ENCODE measurements at places on chromosomes 1 and 21.

- no peaks in the 10 kb centered on the region for H3K27me3 ChIP-seq
- no peak overlapping the region for H3K4me3 ChIP-seq
- H3K27ac ChIP-seq = no peak overlapping the region
- H3K36me3 ChIP-seq = no peaks in the 10 kb centered on the region
Observed at GRCh38 chr1:176903474-176903873, 261.0 kb downstream of the ASTN1 start.

DNA sequence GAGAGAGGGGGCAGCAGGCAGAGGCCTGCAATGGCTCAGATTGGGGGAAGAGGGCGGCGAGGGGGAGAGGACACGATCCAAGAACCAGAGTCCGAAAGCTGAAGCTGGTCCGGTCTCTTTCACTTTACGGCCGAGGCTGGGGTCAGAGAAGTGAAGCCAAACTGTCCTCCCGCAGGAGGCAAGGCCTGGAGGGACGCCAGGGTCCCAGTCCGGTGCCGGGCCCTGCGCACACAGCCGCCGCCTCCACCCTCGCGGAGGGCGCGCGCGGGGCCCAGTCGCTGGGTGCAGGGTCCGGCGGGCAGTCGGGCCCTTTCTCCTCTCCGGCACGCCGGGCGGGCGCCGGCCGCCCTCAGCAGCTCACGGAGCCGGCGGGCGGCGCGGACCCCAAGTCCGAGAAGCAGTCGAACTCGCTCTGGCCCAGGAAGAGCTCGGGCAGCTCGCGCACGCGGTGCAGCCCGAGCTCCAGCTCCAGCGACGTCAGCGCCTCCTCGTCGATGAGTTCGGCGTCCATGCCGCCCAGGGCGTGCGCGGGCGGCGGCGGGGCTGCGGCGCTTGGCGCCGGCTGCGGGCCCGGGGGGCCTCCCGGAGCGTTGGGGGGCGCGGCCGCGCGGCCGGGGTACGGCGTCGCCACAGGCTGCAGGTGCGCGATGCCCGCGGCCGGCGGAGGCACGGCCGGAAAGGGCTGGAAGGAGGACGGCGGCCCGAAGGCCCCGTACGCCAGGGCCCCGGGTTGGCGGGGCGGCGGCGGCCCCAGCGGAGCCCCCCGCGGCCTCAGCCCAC is 749 bp downstream of the CITED4 start:
- H3K4me1 ChIP-seq = peaks cover 30% of the 10 kb centered on the region
- peaks cover 3% of the 10 kb centered on the region for H3K36me3 ChIP-seq
- peak; percentile 51 for DNase-seq
- peak overlapping the region; percentile 88 for H3K27ac ChIP-seq

GRCh38 chr1:6386371-6386949 is 7.1 kb downstream of the ACOT7 start:
- H3K36me3 ChIP-seq = peaks cover 8% of the 10 kb centered on the region
- peaks cover 17% of the 10 kb centered on the region for H3K4me1 ChIP-seq
- no peak overlapping the region for H3K4me3 ChIP-seq
- H3K27me3 ChIP-seq = no peaks in the 10 kb centered on the region
- DNase-seq = no peak
- H3K27ac ChIP-seq = no peak overlapping the region

- no peaks in the 10 kb centered on the region for H3K27me3 ChIP-seq
- H3K27ac ChIP-seq = no peak overlapping the region
- no peaks in the 10 kb centered on the region for H3K4me1 ChIP-seq
- no peak overlapping the region for H3K4me3 ChIP-seq
- no peak for DNase-seq
Observed at GRCh38 chr1:230909974-230910754, 41.8 kb upstream of the C1orf198 start.

GRCh38 chr1:22553991-22554522 is 9.2 kb upstream of the EPHA8 start:
- no peak overlapping the region for H3K4me3 ChIP-seq
- H3K4me1 ChIP-seq = no peaks in the 10 kb centered on the region
- no peaks in the 10 kb centered on the region for H3K36me3 ChIP-seq
- H3K27me3 ChIP-seq = peaks cover 32% of the 10 kb centered on the region

GRCh38 chr1:228478912-228479711 is 8.1 kb upstream of the RNF187 start:
- peak; percentile 59 for DNase-seq
- no peaks in the 10 kb centered on the region for H3K36me3 ChIP-seq
- peak overlapping the region; percentile 73 for H3K4me3 ChIP-seq
- peak overlapping the region; percentile 98 for H3K27ac ChIP-seq

GRCh38 chr1:154176337-154176736 is 15.6 kb downstream of the TPM3 start:
- peaks cover 81% of the 10 kb centered on the region for H3K36me3 ChIP-seq
- H3K27me3 ChIP-seq = no peaks in the 10 kb centered on the region
- H3K4me1 ChIP-seq = peaks cover 70% of the 10 kb centered on the region
- no peak for DNase-seq
- H3K27ac ChIP-seq = peak overlapping the region; percentile 41
- H3K4me3 ChIP-seq = no peak overlapping the region

- no peak for DNase-seq
- H3K27me3 ChIP-seq = no peaks in the 10 kb centered on the region
- H3K4me1 ChIP-seq = no peaks in the 10 kb centered on the region
- H3K4me3 ChIP-seq = no peak overlapping the region
- H3K27ac ChIP-seq = no peak overlapping the region
Observed at GRCh38 chr1:115363171-115363570, 25.1 kb upstream of the NGF start.

DNA sequence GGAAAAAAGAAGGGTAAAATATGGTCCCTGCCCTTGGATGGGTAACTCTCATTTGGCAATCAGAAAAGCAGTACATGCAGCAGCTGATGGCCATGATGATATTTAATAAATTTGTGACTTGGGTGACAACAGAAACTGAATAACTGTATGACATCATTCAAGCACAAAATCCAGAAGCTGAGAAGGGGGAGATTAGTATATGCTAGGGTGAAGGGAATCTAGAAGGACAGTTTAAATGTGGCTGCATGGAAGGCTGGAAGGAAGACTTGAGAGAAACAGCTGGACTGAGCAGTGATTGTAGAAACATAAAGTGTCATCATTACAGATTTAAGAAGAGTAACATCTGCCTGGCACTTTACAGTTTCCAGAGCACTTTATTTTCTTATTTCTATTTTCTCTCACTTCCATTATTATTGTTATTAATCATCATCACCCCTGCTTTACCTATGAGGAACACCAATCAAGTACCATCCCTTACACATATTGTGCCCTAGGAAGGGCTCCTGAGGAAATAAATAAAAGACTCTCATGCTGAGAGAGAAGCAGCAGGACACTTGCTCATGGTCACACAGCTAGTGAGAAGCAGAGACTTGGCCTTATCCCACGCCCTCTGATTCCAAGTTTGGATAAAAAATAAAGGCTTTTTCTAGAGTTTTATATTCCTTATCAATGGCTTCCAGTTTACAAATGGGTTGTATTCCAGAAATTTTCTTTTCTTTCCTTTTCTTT is 207.2 kb downstream of the PBX1 start:
- no peaks in the 10 kb centered on the region for H3K36me3 ChIP-seq
- H3K27me3 ChIP-seq = no peaks in the 10 kb centered on the region
- no peaks in the 10 kb centered on the region for H3K4me1 ChIP-seq
- H3K27ac ChIP-seq = no peak overlapping the region
- DNase-seq = no peak

- no peaks in the 10 kb centered on the region for H3K4me1 ChIP-seq
- DNase-seq = no peak
- H3K27ac ChIP-seq = no peak overlapping the region
- peaks cover 6% of the 10 kb centered on the region for H3K27me3 ChIP-seq
- H3K36me3 ChIP-seq = no peaks in the 10 kb centered on the region
Observed at GRCh38 chr21:39096754-39097153, 86.5 kb downstream of the PSMG1 start.

GRCh38 chr1:109873278-109874175 is 37.1 kb upstream of the CSF1 start:
- H3K4me3 ChIP-seq = no peak overlapping the region
- H3K4me1 ChIP-seq = peaks cover 10% of the 10 kb centered on the region
- H3K36me3 ChIP-seq = no peaks in the 10 kb centered on the region

DNA sequence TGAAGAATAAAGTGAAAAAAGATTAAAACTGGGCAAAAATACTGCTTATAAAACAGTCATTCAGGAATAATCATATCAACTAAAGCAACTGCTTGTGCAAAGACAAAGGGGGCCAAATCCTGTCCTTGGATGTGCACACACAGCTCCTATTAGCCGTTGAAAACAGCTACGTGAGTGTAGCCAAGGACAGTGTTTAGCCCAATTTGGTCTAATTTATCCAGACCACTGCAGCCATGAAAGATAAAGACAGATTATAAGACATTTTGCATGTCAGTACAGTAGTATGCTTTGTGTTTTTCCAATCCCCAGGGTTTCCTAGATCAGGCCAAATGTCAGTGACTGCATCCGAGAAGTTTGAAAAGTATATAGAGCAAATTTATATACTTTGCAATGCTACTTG is 146.3 kb upstream of the PKN2 start:
- H3K4me1 ChIP-seq = no peaks in the 10 kb centered on the region
- H3K27ac ChIP-seq = no peak overlapping the region

- H3K36me3 ChIP-seq = no peaks in the 10 kb centered on the region
- no peak for DNase-seq
- H3K27ac ChIP-seq = no peak overlapping the region
- H3K27me3 ChIP-seq = peaks cover 1% of the 10 kb centered on the region
- no peak overlapping the region for H3K4me3 ChIP-seq
Observed at GRCh38 chr1:115118086-115118485, 28.8 kb upstream of the TSPAN2 start.

GRCh38 chr1:24896176-24896575 is 33.9 kb downstream of the RUNX3 start:
- no peaks in the 10 kb centered on the region for H3K27me3 ChIP-seq
- peaks cover 22% of the 10 kb centered on the region for H3K4me1 ChIP-seq

GRCh38 chr21:39161064-39161463 is 22.2 kb downstream of the PSMG1 start:
- no peak overlapping the region for H3K27ac ChIP-seq
- no peaks in the 10 kb centered on the region for H3K36me3 ChIP-seq
- no peak for DNase-seq
- no peak overlapping the region for H3K4me3 ChIP-seq

DNA sequence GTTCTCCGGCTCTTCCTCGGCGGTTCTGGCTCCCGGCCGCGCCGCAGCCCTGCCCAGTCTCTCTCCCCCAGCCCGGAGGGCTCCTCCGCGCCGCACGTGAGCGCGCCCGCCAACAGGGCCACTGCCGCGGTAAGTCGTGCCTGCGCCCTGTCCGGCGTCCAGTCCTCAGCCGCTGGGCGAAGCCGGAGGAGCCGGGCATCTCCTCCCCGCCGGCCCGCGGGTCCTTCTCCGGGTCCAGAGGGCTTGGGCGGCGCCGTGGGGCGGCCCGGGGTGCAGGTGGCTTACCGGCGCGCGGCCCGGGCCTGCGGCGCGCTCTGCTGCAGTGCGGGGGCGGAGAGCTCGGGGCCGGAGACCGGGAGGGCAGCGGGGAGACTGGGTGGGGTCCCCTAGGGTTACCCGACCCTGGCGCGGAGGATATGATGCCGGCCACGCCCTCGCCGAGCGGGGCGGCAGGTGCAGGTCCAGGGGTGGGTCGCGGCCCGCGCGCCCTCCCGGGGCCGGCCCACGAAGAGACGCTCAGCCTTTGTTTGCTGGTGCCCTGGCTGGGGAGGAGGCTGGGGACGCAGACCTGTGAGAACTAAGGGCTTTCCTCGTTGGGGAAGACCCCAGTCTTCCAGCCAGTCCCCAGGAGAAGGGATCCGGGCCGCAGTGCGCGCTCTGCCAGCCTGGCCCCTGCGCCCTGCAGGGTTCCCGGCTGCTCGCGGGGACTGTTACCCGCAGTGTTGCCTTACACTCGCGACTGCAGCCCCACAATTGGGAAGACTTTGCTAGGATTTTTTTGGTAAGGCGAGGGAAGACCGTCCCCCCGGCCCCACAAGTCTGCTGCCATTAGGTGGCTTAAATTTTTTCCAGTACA is at the start of gene DOP1B:
Gene DOP1B (plus strand): TSS at position 10 of the 856 bp plus-strand sequence. CDS start 7,910 bp downstream, outside the sequence.
- peak within 1 kb of the TSS; percentile 70 for H3K27ac ChIP-seq
- H3K27me3 ChIP-seq = no peaks in the 10 kb centered on the region
- H3K4me3 ChIP-seq = peak within 1 kb of the TSS; percentile 84
- peaks cover 21% of the 10 kb centered on the region for H3K36me3 ChIP-seq
- peaks cover 29% of the 10 kb centered on the region for H3K4me1 ChIP-seq

DNA sequence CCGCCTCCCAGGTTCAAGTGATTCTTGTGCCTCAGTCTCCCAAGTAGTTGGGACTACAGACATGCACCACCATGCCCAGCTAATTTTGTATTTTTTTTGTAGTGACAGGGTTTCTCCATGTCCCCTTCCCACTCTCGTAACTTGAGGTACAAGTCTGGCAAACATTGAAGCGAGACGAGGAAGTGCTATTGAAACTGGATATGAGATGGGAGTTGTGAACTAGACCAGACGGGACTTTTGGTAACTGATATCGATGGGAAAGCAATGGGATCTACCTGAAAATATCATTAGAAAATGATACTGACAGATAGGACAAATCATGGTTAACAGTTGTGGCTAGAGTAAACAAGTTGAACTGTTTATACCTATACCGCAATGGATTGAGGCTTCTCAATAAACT is 95.2 kb upstream of the TRABD2B start:
- H3K27ac ChIP-seq = no peak overlapping the region

GRCh38 chr1:245108246-245108645 is 46.5 kb upstream of the KIF26B start:
- no peaks in the 10 kb centered on the region for H3K36me3 ChIP-seq
- no peak overlapping the region for H3K27ac ChIP-seq
- no peak overlapping the region for H3K4me3 ChIP-seq
- no peaks in the 10 kb centered on the region for H3K27me3 ChIP-seq
- no peaks in the 10 kb centered on the region for H3K4me1 ChIP-seq
- no peak for DNase-seq

- DNase-seq = no peak
- H3K4me1 ChIP-seq = no peaks in the 10 kb centered on the region
- H3K27ac ChIP-seq = no peak overlapping the region
- H3K27me3 ChIP-seq = no peaks in the 10 kb centered on the region
- H3K4me3 ChIP-seq = no peak overlapping the region
Observed at GRCh38 chr1:92096317-92096716, 16.2 kb downstream of the BTBD8 start.

DNA sequence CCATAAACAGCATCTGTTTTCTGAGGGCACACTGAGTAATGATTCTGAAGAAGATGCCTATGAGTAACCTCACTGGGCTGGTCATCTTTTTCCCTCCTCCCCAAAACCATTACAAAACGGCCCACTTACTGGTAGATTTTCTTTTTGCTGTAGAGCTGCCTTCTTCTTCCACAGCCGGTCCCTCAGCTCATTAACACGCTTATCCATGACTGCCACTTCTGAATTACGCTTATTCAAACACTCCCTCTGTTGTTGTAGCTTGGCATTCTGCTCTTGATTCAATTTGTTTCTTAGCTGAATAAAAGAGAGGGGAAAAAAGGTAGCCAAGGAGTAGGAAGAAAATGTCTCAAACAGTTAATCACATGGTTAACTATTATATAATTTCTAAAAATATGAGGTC is 43.1 kb downstream of the TP53BP2 start:
- no peaks in the 10 kb centered on the region for H3K4me1 ChIP-seq
- H3K27me3 ChIP-seq = no peaks in the 10 kb centered on the region
- no peak for DNase-seq
- peaks cover 54% of the 10 kb centered on the region for H3K36me3 ChIP-seq
- H3K4me3 ChIP-seq = no peak overlapping the region
- no peak overlapping the region for H3K27ac ChIP-seq

GRCh38 chr1:41656825-41657500 is 172.5 kb upstream of the EDN2 start:
- H3K27me3 ChIP-seq = no peaks in the 10 kb centered on the region
- no peak for DNase-seq
- H3K4me3 ChIP-seq = no peak overlapping the region
- peaks cover 4% of the 10 kb centered on the region for H3K36me3 ChIP-seq
- no peak overlapping the region for H3K27ac ChIP-seq
